ENCODE measurements at places on chromosomes 12 and 14.

- DNase-seq: no peak
Measured at GRCh38 chr12:27456618-27457017, 10.1 kb downstream of the SMCO2 start.

GRCh38 chr14:57755018-57755521 is 110.8 kb downstream of the SLC35F4 start:
- no peak for DNase-seq

- no peak for DNase-seq
Measured at GRCh38 chr12:68932961-68933893, at the start of gene CPM. TSS of gene CPM (minus strand) at chr12:68933171. CDS start at chr12:68932837, 334 bp downstream.

DNA sequence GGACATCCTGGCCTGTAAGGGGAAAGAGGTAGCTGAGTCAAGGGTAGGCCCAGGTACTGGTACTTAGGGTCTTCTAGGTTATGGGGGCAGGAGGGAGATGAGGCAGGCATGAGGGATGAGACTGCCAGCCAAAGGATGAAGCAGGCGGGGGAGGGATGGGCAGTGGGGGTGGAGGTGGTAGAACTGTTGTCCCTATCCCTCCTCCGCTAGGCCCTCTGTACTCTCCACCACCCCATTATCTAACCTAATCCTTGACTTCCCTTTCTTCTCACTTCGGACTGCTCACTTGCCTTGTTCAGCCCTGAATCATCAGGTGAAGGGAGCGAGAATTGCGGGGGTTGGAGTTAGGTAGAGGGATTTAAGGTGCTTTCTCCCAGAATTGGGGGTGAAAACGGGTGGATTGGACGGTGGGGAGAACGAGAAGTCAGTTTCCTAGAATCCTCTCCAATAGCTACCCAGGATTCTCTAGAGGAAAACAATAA is 562 bp downstream of the PAN2 start:
- no peak for DNase-seq

- DNase-seq: no peak
Measured at GRCh38 chr12:132109741-132110140, 34.4 kb downstream of the DDX51 start.

- DNase-seq: no peak
Measured at GRCh38 chr12:115023279-115024265, 339.6 kb upstream of the TBX3 start.

DNA sequence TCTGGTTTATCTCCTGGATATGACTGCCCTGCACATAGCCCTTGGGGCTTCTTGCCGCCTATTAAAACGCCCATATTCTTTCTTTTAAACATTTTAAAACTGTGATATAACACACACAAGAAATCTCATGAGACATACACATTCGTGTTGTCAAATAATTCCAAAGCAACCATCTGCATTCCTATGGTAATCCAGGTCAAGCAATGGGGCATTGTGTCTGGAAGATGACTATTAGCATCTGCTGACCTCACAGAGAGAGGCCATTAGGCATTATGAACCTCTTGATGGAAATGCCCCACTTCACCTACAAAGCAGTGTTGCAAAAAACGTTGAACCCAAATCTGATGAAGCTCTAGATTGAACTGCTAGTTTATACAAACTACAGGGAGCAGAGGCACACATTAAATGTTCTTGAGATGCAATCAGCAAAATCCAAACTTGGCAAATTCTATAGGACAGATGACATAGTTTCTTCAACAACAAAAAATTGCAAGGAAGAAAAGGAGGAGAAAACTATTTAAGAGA is 513.8 kb upstream of the CCDC196 start:
- no peak for DNase-seq

GRCh38 chr12:98591209-98591608 is 2.3 kb upstream of the SLC25A3 start:
- no peak for DNase-seq

- DNase-seq: no peak
Measured at GRCh38 chr14:104442107-104442551, 137.4 kb upstream of the C14orf180 start.

DNA sequence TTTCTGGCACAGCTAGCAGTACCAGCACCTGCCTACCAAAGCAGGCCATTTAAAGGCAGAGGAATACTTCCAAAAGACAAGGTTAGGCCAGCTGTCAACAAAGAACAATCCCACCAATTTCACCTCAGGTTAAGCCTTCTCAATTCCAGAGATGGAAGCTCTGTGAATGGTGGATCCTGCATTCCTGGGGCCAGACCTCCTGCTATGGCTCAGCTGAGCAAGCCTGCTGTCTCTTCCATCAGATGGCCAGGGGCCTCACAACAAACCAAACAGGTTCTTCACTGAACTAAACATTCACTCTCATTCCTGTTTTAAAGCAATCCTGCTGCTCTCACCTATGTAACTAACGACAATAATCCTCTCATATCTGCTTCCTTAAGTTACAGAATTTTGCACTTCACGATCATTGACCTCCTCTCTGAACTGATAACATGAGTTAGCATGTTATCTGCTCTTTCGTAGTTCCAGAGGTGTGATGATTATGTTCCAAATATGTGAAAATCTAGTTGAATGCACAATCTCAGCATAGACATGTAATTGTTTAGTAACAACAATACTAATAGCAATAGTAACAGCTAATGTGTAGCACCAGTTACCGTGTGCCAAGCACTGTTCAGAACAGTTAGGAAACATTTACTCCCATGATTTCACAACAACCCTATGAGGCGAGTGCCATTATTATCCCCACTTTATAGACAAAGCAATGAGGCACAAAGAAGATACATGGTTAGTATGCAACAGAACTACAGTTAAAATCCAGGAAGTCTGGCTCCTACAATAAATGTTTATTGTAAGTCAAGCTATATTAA is 73.2 kb downstream of the SLC2A13 start:
- DNase-seq: no peak

- no peak for DNase-seq
Measured at GRCh38 chr14:100636559-100636958, 49.3 kb upstream of the BEGAIN start.

- DNase-seq: no peak
Measured at GRCh38 chr14:21072031-21072473, 1.9 kb downstream of the ARHGEF40 start.

GRCh38 chr14:52049721-52050588 is 18.9 kb downstream of the NID2 start:
- DNase-seq: no peak

- DNase-seq: no peak
Measured at GRCh38 chr12:6866920-6867412, 365 bp upstream of the TPI1 start.

- no peak for DNase-seq
Measured at GRCh38 chr12:45878630-45879255, 111.6 kb downstream of the SCAF11 start.

DNA sequence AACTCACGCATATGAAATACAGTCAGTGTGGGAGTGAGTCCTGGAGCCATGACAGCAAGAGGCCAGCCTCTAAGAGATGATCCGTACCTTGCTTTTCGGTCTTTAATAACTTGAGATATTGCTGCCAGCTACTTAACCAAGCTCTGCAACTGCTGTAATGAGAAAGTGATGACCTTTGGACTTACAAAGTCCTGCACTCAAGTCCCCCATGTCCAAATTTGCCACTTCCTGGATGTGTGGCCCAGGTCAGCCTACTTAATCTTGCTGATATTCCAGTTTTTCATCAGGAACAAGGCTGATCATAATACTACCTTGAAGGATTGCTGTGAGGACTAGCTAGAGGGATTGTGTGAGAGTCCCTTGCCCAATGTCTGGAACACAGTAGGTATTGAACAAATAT is 33.8 kb upstream of the DUSP6 start:
- DNase-seq: no peak

GRCh38 chr12:55997535-55997859 is 421 bp downstream of the SUOX start:
- no peak for DNase-seq

DNA sequence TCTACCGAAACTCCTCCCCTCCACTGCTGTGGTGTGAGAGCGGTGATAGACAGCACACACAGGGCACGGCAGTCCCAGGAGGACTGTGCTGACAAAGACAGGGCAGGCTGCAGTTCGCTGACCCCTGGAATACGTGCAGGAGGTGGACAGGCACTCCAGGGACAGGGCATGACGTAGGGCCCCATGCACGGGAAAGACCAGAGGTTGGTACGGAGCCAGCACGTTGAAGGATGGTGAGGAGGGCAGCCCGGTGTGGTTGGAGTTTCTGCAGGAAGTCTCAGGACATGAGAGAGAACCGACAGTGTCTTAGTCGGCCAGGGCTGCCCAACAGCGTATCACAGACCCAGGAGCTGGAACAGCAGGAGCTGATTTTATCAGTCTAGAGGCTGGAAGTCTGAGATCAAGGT is 254.2 kb upstream of the FKBP4 start:
- DNase-seq: no peak

DNA sequence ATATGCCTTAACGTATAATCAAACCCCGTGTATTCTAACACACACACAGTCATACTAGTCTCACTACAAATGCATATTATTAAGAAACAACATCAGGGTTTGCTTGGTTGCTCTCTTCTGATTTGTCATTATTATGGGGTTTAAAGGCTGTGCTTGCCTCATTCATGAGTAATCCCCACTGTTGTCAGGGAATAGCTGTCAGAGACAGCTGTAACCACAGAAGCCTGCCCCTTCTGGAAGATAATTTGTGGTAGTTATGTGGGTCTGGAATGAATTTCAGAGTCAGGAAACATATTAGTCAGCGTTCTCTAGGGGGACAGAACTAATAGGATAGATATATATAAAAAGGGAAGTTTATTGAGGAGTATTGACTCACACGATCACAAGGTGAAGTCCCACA is 456.9 kb upstream of the TMEM132C start:
- DNase-seq: no peak

DNA sequence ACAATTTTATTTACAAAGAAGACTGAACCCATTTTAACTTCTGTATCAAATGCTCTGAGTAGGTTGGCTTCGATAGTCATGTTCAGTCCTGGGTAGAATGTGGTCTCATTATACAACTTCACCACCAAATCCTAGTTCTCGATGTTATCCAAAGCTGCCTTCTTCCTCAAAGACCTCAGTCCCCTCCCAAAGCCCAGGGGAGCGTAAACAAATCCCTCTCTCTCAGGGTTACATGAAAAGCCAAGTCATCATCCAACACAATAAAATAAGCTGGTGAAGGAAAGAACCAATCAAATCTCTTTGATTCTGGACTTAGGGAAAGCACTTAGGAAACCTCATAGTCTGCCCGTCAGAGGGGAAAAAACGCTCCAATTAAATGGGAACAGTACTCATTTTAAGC is 9.1 kb downstream of the PTCSC3 start:
- no peak for DNase-seq

DNA sequence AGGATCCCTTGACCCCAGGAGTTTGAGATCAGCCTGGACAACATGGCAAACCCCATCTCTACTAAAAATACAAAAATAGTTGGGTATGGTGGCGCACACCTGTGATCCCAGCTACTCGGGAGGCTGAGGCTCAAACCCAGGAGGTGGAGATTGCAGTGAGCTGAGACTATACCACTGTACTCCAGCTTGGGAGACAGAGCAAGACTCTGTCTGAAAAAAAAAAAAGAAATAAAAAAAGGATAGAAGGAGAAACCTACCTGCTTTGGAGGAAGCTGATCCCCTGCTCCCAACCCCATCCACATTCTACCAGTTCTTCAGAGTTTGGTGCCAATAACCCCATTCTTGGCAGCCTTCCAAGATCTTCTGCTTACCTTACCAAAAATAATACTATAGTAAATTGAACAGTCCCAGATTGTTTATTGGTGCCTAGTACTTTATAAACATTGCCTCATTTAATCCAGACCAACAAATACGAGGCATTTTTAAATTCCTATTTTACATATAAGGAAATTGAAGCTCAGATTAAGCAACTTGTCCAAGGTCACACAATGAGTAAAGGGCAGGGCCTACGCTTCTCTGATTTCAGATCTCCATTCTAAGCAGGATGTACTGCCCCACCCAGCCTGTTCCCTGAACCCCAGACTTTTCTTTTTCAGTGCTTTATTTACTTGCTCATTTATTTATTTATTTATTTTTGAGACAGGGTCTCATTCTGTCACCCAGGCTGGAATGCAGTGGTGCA is 33.2 kb upstream of the FAM222A start:
- peak; percentile 49 for DNase-seq

DNA sequence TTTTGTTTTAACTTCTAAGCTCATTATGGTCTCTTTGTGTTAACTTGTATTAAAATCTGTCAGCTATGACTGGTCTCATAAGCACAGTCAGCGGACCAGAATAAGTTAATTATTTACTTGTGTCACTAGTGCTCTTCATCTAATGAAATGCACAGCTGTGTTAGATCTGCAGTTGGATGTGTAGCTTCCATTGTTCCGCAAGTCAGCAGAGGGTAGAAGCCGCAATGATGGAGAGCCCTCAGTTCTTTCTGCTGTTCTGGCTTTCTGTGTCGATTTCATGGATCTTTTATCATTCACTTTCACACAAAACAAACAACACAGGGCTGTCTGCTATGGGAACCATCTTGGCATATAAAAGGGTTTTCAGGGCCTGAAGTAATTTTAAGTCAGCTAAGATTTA is 89.3 kb upstream of the RFX4 start:
- no peak for DNase-seq

DNA sequence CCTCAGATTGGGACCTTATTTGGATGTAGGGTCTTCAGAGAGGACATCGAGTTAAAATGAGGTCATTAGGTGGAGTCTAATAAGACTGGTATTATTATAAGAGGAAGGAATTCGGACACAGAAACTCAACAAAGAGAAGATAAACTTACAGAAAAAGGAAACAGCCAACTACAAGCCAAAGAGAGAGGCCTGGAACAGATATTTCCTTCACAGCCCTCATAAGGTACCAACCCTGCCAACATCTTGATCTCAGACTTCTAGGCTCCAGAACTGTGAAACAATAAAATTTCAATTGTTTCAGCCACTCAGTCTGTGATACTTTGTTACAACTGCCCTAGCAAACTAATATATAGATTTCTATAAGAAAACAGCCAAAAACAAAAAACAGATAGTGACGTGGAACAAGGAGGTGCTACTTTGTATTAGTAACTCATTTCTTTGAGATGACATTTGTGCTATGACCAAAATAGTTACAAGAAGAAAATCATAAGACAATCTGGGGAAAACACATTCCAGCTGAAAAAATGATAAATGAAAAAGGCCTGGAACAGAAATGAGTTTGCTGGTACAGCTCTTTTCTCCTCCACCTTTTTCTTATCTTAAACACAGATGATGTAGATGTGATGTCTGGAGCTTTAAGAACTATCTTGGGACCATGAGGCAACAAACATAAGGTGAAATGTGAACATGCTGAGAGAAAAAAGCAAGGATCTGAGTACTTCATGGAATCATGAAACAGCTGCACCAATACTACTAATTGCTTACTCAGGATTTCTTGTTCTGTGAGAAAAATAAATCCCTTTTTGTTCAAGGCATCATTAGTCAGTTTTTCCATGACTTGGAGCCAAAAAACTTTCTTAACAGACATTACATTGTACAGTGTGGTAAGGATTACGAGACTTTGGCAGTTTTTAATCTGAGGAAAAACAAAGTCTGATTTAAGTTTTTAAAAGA is 243.2 kb downstream of the ANO6 start:
- no peak for DNase-seq

GRCh38 chr12:121992059-121992879 is 29.4 kb upstream of the BCL7A start:
- DNase-seq: no peak

- no peak for DNase-seq
Measured at GRCh38 chr12:53300187-53300586, 692 bp downstream of the MYG1 start.

Data from NCI-H1417 treated with DMSO at 0.1 percent for 48 hours (cell line).